NCI-H2081 treated with DMSO at 0.1 percent for 48 hours (cell line): ENCODE measurements at places on chromosomes 3 and 15.

- DNase-seq = no peak
Measured at GRCh38 chr3:71031914-71032521, 551.5 kb downstream of the FOXP1 start.

- no peak for DNase-seq
Measured at GRCh38 chr3:96991800-96992365, 177.5 kb downstream of the EPHA6 start.

DNA sequence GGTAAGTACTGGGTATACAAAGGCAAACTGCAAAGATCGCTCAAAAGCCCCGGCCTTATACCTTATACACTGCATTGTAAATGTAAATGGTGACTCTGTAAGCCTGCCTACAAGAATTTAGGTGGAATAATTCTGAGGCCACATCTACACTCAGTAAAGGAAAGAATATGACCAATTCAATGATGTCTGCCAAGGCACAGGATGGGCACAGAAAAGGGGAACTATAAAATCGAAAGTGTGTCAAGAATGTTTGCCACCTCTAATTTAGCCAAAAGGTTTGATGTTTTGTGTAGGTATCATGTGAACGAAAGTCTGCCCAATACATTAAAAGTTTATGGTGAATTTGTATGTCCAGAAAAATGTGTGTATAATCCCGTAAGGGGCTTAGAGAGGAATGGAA, 96.1 kb downstream of the FOXP1 start:
- DNase-seq = no peak

DNA sequence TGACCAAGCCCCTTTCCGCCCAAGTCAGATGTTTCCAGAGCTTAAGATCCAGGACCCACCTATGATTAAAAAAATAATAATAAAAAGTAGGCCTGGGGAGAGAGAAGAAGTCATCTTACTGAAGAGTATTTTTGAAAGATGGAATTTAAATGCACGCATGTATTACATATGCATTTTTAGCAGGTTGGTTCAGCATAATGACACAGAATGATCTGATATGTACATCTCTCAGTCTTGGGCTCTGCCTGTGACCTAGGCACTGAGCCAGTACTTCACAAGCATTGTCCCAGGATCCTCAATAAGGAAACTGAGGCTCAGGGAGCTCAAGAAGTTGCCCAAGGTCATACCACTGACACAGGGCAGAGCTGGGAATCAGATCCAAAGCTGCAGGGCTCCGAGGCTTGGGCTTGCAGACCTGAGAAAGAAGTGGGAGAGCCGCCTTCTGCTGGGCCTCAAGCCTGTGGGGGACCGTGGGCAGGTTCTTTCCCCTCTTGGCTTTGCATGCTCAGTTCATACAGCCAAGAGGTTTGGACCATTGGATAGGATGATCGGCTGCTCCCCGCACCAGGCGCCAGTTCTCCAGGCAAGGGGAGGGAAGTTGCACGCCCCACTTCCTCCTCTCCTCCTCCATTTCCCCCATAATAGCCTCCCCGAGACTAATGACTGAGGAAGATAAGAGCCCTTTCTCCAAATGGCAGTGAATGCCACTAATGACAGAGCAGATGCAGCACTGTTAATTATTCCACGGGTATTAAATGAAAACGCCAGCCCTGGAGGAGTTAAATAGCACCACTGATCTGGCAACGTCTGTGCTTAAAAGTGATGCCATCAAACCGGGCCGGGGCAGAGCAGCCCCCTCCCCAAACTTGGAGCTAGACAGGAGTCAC, 6.9 kb downstream of the SLC6A1 start:
- DNase-seq = no peak

DNA sequence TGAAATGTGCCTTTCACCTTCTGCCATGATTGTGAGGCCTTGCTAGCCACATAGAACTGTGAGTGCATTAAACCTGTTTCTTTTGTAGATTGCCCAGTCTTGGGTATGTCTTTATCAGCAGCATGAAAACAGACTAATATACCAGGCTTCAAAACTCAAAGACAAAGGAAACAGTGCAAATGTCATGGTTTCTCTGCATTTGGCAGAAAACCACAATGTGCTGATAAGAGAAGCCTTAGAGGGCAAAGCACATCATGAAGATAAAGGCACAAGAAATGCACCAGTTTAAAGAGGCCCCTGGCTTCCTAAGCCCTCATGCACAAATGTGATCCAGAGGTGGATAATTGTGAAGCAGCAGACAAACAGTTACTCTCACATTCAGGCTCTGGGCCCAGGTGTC, 259.2 kb downstream of the CPNE4 start:
- DNase-seq = no peak

DNA sequence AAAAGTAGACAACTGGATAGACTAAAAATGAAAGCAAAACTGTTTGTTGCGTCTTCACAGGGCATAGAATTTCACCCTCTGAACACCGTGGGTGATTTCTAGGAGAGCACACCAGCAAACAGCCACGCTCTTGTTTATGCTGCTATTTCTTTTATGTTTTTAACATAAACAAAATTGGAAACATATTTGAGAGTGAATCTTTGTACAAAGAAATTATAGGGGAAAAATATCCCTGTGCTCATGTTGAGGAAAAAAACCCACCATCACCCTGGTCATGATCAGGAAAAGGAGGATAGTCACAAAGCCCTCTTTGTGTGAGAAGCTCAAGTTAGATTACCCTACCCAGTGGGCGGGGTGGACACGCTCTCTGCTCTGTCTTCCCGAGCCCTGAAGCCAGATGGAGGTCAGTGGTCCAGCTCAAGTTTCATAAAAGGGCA, 313.3 kb downstream of the SATB1 start:
- no peak for DNase-seq

DNA sequence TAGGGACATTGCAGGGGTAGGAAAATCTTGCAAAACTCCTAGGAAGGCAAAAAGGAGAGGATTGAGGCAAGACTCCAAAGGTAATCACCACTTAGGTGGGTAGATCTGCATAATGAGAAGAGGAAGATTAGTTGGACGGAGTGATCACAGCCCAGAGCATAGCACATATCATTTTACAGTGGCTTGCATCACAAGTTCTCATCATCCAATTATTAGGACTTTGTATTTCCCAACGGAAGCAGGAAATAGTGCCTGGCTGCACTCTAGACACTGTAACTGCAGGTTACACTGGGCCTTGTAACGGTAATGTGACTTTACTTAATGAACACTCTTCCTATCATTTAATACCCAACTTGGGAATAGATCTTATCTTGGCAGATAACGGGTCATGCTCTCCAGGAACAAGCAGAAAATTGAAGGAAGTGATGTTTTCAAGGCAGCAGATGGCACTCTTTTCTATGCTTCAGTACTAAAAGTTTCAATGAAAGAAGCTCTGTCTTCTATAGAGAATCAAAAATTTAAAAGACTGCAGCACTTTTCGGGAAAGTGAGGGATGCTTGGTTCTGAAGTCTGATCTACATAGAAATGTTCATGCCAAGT, 101.9 kb upstream of the KCNMB2 start:
- DNase-seq = peak; percentile 60

GRCh38 chr15:68681836-68682235, 103.0 kb downstream of the CORO2B start:
- DNase-seq = no peak

DNA sequence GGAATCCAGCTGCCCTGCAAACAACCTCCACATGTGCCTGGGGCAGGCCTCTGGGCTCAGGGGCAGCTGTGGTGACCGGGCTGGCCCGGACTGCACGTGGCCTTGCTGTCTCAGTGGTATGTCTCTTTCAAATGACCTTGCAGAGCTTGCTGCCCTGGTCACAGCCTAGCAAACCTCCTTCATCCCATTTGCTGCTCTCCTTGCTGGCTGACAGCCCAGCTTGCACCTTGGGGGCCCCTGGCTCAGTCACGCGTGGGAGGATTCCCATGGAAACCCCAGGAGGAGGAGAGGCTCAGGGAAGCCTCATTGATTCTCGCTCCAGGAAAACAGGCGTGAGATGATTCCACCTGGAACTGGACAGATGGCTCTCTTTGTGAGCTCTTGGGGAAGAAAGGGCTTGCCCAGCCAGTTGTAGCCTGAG, 5.6 kb downstream of the SPSB4 start:
- DNase-seq = no peak

DNA sequence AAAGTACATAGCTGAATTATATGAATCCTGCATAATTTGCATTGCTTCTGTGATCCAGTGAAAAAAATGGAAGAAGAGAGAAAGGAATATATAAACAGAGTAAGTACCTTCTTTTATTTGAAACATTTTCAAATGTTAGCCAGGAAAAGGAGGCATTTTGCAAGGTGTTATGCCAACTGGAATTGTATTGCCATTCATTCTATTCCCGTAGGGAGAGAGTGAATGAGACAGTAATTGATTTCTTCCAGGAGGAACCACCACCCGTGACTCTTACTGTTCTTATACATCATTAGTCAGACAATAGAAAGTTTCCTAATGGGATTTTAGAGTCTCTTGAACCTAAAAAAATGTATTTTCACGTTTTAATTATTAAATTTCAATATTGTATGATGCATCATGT, 324.1 kb upstream of the ALCAM start:
- no peak for DNase-seq
